ENCODE measurements at places on chromosomes 7 and 10.
A peak's percentile ranks its signal among the peaks of the same experiment; 100 is the strongest.

DNA sequence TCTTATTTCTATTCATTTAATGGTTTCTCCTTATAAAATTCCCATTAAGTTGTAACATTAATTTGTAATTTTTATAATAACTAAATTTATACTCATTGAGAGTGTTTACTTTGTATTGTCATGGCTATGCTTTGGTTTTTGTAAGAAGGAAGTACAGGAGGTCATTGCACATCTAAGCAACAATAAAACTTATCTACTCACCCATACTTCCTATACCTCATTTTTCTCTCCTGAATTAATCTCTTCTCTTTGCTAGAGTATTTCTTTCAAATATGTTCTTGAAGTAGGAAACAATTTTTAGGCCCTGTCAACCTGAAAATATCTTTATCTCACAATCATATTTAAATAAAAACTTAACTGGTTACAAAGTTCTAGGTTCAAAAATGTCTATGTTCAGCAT lies 95.4 kb upstream of the WDR11 start:
- no peak for DNase-seq

DNA sequence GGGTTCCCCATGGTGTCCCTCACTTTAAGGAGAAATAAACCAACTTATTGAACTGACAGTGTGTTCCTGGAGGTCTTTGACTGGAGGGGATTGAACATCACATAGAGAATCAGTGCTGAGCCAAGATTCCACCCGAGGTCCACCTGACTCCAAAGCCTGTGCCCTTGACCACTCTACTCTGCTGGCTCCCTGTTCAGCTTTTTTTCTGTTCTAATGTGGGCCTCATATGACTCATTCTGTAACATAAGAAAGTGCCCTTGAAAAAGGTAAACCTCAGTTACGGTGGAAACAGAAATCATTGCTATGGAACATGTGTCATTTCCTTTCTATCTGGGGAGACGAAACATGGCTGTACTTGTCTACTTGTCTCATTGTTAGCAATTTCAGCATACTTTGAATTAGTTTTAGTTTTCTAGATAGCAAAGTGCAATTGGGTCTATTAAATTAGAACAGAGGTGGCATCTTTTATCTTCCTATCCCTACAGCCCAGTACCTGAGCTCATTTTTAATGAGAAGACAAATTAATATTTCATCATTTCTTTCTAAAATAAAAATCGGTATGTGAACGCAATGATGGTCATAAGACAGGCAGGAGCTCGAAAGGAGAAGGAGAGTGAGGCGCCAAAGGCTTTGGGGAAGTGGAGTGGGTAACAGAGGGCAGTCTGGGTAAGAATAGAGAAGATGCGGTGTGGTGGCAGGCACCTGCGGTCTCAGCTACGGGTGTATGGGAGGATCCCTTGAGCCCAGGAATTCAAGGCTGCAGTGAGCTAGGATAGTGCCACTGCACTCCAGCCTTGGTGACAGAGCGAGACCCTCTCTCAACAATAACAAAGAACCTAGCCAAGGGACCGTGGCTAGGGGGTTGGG lies 1.5 kb downstream of the GSDME start:
- peak; percentile 62 for DNase-seq

- DNase-seq, result no peak
These were observed 293.6 kb downstream of the CSTF2T start for GRCh38 chr10:51405580-51406351.

DNA sequence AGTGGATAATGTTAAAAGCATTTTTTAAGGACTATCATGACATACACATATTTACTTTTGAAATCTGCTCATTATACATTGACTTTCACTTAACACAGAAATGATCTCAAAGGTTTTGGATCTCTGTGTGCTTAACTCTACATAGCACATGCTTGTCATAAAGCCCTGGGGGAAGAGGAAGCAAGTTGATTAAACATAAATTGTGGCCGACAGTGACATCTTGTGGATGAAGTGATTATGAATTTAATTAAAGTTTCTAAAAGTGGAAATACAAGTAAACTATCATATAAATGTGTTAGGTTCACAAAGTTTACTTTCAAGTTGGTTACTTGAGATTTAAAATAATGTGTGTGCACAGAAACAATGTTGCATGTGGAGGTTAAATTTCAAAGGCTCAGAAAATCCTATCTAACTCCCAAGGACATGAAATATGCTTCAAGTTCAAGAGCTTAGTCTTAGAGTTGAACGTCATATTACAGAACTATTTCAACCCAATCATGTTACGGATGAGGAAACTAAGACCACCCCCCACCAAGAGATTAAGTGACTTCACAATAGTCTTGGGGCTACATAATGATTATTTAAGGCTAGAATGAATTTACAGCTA lies 1247.8 kb downstream of the GATA3 start:
- DNase-seq, result peak; percentile 47

DNA sequence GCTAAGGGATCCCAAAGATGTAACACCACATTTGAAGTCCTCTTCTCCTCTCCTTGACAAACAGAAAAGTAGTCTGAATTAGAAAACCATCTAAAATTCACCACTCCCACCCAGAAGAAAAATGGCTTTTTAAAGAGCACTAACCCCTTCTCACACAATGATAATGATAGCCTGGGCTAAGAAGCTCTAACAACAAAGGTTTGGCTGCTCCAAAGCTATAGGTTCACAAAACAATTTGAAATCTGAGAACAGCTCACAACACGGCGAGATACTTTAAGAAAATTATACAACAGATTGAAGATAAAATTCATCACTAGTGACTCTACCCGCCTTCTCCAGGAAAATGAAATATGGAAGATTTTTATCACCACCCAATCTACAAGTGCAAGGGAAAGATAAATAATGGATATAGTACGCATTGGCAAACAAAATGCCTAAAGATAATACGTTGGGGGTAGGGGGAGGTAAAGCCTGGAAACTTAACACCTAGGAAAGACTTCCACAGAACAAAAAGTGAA lies 7.4 kb downstream of the ITGB1 start:
- no peak for DNase-seq

- DNase-seq, result peak; percentile 73
These were observed 273.7 kb downstream of the CCDC3 start for GRCh38 chr10:12727832-12728215.

DNA sequence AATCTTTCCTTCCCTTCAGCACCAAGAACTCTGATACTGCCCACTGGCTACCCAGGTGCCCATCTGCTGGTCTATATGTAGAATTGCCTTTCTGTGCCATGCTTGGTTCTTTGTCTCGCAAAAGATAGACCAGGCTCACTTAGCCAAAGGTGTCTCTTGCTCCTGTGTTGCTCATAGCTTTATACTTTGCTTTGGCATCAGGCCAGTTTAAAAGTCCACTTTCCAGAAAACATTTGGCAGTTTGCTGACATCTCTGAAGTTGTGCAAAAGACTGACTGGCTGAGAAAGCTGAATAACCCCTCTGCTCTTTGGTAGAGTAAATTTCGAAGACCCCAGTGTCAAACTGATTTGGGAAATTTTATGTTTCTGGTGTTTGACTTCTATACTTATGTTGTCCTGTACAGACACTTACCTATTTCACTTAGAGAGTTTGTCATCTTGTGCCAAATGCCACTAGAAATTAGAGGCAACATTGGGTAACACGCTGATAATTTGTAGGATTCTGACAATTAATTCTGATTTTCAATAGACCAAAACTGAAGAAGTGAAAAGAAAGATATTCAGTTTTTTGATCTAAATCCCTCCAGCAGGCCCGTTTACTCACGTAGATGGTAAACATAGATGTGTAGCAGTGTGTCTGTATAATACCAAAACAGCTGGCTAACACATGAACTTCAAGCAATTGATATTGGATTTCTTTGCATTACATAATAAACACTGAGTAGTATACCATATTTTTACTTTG lies 91.1 kb downstream of the CPED1 start:
- peak; percentile 28 for DNase-seq

DNA sequence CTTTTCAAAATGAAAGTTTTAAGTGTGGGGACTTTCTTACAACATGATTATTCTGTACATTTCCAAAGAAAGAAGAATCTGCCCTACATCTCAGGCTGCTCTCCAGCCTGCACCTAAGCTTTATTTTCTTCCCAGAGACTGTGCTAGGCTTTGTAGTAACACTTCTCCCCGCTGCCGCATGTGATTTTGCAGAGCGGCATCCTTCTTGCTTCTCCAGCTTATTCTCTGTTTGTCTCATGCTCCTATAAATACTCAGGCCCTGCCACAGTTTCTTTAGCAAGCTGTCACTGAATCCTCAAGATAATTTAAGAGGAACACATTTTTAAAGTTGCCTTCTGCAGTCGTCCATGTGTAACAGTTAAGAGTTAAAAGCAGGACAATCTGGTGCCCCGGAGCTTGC lies 53.5 kb downstream of the INSYN2A start:
- DNase-seq, result no peak

DNA sequence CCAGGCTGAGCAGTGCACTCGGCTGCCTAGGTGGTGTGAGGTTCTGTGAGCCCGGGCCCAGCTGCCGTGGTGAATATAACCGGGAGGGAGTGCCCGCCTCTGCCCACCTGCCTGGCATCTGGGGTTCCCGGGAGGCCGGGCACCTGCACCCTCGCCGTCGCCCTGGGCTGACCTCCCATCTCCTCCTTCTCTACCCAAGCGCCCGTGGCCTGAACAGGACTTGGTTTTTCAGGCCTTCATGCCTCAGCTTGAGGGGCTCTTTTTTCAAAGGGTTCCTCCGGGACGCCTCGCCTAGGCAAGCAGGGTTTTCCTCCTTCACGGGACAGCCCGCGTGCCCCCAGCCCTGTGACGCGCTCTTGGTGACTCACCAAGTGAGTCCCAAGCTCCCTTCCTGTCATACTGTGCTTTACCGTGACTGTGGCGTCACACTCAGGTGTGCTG lies 9.9 kb downstream of the INPP5A start:
- DNase-seq, result no peak

GRCh38 chr10:58184120-58184670 lies 83.5 kb downstream of the IPMK start:
- no peak for DNase-seq

DNA sequence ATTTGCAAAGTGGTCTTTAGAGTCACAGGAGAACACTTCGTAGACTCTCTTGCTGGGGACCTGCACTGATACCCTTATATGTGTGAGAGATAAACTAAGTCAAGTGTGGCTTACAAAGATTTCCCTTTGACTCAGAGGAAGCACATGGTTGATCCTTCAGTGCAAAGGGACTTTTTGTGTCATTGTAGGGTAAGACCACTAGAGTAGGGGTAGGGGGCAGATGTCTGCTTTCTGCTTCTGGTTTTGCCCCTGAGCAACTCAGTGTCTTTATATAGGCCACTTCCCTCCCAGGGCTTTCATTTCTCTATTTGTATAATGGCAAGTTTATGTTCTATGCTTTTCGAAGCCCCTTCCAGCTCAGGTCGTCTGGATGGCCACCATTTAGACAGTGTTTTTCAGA lies 281.7 kb downstream of the SORCS3 start:
- DNase-seq, result no peak

DNA sequence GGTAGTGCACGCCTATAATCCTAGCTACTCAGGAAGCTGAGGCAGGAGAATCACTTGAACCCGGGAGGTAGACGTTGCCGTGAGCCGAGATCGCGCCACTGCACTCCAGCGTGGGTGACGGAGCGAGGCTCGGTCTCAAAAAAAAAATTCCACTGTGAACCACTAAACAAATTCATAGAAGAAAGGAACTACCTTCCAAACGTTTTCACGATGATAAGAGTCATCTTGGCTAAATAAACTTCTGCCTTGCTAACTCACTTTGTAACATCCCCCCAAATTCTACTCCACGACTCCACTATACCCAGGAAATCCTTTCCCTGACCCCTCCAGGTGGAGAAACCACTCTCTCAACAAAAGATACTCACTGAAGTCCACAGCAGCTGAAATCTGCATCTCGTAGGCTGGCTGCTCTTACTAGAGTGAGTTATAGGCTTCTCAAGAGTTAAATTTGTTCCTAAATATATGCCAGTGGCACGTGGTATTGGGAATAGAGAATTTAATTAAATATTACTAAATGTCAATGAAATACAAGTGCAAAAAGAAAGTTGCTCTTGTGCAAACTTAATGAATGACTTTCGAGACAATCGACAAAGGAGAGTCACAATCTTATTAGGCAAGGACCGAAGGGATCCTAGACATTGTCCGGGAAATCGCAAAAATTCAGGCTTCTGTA lies 1.6 kb upstream of the GTF2I start:
- no peak for DNase-seq

DNA sequence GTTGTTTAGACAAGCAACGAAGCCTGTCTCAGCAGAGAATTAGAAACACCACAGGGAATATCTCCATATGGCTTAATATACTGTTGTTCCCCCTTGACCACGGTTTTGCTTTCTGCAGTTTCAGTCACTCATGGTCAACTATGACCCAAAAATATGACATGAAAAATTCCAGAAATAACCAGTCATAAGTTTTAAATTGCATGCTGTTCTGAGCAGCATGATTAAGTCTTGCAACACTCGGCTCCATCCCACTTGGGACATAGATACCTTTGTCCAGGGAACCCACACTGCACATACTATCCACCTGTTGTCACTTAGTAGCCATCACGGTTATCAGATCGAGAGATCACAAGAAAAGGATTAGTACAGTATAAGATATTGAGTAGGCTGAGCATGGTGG lies 60.7 kb upstream of the FOXK1 start:
- DNase-seq, result peak; percentile 57

DNA sequence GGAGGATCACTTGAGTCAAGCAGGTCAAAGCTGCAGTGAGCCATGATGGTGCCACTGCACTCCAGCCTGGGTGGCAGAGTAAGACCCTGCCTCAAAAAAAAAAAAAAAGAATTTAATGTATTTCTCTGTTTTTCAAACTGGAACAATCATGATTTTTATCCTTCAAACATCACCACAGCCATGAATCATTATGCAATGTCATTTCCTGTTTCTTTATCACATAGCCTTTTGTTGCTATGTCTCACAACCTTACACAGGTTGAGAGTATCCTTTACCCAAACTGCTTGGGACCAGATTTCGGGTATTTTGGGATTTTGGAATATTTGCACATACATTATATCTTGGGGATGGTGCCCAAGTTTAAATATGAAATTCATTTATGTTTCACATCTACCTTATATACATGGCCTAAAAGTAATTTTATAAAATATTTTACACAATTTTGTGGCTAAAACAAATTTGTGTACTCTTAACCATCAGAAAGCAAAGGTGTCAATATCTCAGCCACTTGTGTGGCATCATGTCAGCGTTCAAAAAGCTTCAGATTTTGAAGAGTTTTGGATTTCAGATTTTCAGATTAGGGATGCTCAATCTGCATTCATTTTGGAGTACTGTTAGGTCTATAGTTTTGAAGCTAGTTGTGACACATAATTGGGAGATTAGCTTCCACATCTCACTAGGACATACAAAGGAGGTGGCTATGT lies 8.2 kb downstream of the NT5C3A start:
- peak; percentile 34 for DNase-seq

DNA sequence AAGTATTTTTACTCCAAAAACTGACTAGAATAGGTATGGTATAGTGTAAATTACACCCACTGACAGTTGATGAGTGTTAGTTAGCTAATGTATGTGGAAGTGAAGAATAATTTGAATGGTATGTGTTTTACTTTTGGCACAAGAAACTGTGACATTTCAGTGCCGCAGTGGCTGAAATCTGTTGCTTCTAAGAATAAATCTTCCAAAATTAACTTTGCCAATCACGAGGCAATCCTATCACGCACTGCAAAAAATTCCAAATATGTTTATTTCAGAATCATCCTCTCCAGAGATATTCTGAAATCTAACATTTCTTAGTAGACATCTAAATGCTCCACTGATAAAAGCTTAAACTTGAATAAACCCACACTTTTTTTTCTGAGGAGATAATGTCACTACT lies 61.2 kb downstream of the PCLO start:
- DNase-seq, result no peak
